ENCODE measurements at places on chromosomes 1 and 21.

GRCh38 chr1:1361982-1362423, 3.6 kb upstream of the MXRA8 start:
- no peak for DNase-seq

- no peak for DNase-seq
Measured at GRCh38 chr1:54546651-54547401, 1.2 kb upstream of the ACOT11 start.

DNA sequence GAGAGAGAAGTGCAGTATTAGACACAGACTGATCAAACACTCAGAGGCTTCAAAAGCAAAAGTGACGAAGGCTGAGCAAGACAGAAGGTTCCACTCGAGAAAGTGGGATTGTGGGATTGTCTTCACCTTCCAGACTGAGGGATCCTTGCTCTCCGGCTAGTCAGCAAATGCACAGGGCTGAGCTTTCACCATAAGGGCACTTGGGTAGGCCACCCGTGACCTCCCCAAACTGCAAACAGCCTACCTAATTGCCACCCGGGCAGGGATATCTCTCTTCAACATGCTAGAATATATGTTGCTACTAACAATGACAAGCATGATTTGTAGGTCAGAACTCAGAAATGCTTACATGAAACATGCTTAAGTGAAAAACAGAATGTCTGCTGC, 35.3 kb upstream of the RIPK4 start:
- no peak for DNase-seq

DNA sequence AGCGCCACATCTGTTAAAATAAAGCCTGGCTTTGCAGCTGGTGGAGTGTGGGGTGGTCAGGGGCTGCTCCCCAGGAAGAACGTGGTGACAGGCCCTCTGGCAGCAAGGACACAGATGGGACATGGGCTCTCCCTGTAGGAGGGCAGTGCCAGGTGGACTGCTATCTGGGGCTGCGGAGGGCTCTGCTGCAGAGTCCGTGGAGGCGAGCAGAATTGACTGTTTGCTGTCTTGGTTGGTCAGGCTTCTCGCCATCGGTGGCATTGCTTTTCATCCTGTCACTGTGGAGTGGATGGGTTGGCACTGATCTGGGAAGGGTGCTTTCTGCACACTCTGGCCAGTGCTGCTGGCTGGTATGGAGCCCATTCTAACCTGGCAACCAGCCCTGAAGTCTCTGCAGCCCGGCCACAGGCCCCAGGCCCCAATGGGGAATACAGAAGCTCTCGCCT, 103.0 kb downstream of the LAMC2 start:
- no peak for DNase-seq

DNA sequence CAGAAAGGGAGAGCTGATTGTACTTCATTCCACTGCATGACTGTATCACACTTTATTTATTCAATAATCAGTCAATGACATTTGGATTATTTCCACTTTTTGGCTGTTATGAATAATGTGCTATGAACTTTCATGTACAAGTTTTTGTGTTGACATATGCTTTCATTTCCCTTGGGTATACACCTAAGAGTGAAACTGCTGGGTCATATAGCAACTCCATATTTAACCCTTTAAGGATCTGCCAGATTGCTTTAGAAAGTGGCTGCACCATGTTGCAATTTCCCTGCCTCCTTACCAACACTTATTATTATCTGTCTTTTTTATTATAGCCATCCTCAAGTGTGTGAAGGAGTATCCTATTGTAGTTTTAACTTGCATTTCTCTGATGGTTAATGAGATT, 108.8 kb upstream of the KCNK1 start:
- DNase-seq: no peak

- no peak for DNase-seq
Measured at GRCh38 chr21:31158789-31159581, 120.7 kb upstream of the KRTAP19-8 start.

- no peak for DNase-seq
Measured at GRCh38 chr21:41777951-41778815, 11.3 kb upstream of the RIPK4 start.

DNA sequence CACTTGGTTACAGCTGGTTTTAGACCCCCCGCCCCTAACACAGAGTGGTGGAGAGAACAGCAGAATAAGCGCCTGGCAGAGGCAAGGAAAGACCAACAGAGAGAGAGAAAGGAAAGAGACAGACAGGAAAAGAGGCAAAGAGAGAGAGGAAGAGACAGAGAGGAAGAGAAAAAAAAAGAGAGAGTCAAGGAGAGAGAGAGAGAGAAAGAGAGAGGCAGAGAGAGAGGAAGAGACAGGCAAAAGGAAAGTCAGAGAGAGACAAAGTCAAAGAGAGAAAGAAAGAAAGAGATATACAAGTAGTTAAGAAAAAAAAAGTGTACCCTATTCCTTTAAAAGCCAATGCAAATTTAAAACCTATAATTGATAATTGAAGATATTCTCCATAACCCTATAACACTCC, 13.0 kb upstream of the NEK2 start:
- DNase-seq: no peak

GRCh38 chr1:109425391-109426280, 612 bp downstream of the PSMA5 start:
- DNase-seq: no peak

DNA sequence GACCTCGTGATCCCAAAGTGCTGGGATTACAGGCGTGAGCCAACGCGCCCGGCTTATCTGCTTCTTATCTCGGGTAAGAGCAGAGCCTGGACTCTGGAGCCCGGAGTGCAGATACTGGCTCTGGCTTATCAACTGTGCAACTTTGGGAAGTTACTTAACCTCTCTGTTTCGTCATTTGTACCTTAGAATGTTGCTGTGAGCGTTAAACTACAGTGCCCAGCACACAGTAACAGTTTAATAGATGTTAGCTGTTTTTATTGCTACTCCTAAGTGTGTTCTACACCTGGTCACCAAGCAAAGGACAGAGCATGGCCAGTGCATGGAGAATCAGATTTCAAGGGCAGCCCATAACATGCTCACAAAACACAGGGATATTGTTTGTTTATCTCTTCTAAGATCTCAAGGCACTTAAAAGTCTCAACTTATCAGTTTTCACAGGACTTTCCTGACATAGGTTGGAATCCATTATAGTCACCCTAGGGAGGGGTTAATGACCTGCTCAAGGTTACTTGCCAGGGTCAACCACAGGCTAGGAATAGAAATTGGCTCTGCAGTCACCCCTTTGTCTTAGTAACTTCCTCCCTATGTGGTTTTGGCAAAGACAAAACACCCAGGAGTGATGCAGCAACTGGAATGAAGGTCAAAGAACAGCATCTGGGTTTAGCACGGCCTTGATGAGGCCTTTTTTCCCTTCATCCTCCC, 22.5 kb upstream of the SRP9 start:
- DNase-seq: no peak

DNA sequence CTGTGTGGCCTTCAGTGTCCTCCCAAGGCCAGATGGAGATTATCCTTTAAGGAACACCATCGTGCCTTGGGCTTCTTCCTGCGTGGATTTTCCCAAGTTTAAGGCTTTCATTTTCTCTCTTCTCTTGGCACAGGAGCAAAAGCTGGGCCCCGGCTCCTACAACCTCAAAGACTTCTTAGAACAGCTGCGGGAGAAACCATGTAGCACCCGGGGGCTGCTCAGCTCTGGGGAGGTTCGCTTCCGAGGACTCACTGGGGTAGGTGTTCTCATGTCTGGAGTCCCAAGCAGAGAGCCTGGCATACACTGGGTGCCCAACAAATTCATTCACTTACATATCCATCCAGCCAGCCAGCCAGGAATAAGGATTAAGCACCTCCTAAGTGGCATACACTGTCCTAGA, 6.6 kb upstream of the TTC22 start:
- DNase-seq: no peak

DNA sequence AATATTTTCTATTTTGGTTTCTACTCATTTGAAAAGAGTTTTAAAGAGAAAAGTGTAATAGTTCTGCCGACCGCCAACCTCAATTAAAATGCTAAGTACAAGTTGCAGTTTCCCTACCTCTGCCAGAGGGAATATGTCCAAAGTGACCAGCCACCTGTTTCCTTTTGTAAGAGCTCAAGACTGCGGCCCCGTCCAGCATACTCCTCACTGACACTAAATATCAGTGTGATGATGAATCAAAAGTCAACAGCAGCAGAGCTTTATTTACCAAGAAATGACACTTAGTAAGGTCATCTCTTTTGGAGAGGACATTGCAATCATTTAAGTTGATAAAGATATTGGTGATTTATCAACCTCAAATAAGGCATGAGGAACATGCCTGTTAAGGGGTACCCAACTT, 57.4 kb upstream of the NRIP1 start:
- DNase-seq: no peak

DNA sequence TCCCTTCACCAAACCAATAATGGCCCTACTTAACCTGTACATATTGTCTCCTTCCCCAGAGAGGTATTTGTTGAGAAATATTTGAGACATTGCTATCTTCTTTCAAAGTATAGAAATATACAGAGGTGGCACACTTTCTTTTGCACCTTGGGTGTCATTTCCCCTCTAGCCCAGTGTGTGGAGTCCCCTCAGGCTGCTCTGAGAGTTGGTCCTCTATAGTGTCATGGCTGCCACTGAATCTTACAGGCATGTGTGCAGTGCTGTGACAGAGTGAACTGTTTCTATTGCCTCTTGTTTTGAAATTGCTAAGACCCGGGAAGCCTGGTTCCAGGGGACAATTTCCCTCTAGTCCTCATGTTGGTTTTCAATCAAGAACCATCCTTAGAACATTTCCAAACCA, 140.2 kb upstream of the KCNJ6 start:
- no peak for DNase-seq

GRCh38 chr21:44370027-44370735, 16.8 kb downstream of the TRPM2 start:
- DNase-seq: no peak

- no peak for DNase-seq
Measured at GRCh38 chr1:20322081-20322824, 31.6 kb downstream of the VWA5B1 start.

GRCh38 chr1:208634346-208635140, 390.4 kb upstream of the PLXNA2 start:
- no peak for DNase-seq

GRCh38 chr1:218953386-218953785, 220.3 kb upstream of the LYPLAL1 start:
- no peak for DNase-seq

DNA sequence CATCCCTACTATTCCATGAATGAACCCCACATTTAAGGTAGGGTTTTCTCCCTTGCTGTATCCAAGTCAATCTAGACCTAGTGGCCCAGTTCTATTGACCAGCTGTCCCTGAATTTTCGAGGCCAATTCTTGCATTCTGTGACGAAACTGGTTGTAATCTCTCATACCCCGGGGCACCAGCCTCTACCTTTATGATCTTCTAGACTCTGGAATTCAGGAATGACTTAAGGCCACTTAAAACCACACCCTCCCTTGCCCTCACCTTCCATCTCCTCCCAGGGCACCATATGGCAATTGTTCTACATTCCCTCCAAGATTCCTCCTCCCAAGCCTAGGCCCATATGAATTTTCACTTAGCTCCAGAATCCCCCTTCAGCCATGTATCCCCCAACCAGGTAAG, 48.9 kb downstream of the RHOU start:
- no peak for DNase-seq

- DNase-seq: no peak
Measured at GRCh38 chr1:46606255-46606965, 2.3 kb upstream of the MKNK1 start.

DNA sequence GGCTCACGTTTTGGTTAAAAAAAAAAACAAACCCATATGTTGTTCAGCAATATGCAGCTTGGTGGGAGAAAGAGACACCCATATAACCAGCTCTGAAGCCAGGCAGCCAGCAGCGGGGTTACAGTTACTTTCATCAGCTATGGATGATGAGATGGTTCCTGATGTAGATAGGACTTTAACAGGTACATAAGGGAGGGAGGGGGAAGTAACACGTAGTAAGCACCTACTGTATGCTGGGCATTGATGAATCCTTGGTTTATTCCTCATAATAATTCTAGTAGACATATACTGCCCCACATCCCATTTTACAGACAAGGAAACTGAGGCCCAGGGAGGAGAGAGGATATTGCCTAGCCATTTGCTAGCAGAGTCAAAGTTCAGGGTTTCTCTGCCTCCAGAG, 2.0 kb downstream of the SLC1A7 start:
- DNase-seq: no peak

GRCh38 chr1:100607628-100608240, 69.8 kb downstream of the GPR88 start:
- no peak for DNase-seq

DNA sequence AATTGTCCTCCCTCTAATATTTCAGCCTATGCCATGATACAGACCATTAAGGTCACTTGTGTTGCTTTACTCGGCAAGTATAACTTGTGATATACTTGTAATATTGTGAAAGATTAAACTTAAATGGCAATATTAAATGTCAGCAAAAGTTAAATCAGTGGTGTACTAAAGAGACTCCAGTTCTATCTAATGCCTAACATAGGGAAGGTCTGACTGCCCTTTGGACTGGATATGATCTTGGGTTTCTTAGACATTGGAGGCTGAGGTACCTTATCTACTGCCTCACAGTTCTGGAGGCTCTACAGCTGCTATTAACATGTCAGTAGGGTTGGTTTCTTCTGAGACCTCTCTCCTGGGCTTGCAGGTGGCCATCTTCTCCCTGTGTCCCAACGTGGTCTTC, 89.9 kb downstream of the MT1HL1 start:
- no peak for DNase-seq

GRCh38 chr1:113975211-113975895, 3.9 kb upstream of the OLFML3 start:
- no peak for DNase-seq

DNA sequence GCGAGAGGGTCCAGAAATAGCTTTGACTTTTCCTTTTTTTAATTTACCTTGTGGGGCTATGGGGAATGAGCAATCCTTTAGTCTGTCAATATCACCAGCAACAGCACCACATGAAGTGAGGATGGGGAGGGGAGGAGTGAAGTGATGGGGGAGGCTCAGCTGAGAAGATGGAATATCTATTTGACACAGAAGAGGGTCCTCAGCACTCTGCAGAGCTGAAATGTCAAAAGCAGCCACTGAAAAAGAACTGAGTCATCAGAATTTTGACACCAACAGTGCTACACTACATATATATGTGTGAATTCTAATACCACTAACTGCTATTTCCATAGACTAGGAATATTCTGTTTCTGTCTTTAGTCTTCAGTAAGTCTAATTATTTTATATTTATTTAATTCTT, 427.0 kb upstream of the PBX1 start:
- no peak for DNase-seq

DNA sequence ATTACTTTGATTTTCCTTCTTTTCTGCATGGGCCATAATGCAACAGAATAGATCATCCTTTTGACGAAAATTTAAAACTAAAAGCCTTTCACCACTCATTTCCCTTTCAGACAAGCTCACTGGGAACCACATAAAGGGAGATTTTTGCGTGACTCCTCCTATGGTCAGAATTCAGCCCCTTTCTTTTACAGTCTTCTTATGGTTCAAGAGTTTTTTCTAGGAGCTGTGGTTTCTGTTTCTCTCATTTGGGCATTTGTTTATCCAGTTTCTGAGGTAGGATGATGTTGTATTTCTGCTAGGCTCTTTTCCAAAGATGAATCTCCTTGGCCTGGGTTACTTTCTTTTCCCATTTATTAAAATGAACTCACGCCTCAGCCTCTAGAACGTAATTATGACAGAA, 16.9 kb downstream of the RGS1 start:
- DNase-seq: no peak

GRCh38 chr1:107139833-107140702, 771 bp upstream of the NTNG1 start:
- DNase-seq: no peak

GRCh38 chr21:38352536-38353219, 95.9 kb downstream of the KCNJ15 start:
- no peak for DNase-seq

- no peak for DNase-seq
Measured at GRCh38 chr1:11654137-11654938, at the start of the genes FBXO2 and FBXO44. TSS of gene FBXO2 (minus strand) at chr1:11654429. CDS start at chr1:11654340, 89 bp downstream. TSS of gene FBXO44 (plus strand) at chr1:11654877. CDS start at chr1:11655836, 959 bp downstream.

Data from NCI-H1436 treated with DMSO at 0.1 percent for 48 hours (cell line).